ENCODE measurements at places on chromosomes 2 and 18.

- no peak for DNase-seq
Measured at GRCh38 chr2:235567842-235568241, 74.0 kb downstream of the AGAP1 start.

GRCh38 chr2:97806738-97807618 lies 93.6 kb downstream of the ZAP70 start:
- DNase-seq = peak; percentile 43

DNA sequence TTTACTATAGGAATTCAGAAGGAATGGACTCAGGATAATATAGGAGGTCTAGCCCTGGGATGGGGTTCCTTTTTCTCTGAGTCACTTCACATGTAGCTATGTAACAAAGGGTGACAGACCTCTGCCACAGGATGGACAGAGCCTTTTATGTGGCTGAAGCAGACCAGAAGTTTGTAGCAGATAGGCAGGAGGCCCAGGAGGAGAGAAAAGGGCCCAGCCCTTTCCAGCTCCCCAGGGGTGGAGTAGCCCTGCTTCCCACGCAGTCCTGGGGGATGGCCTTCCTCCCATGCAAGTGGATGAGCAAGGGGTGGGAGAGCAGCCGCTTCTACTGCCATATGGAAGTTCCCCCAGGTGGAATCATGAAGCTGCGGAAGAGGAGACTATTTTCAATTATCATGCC lies 40.3 kb downstream of the ARMC9 start:
- DNase-seq = no peak

- no peak for DNase-seq
Measured at GRCh38 chr2:102282678-102283091, 28.7 kb upstream of the IL1RL1 start.

Measured in Panc1 (cell line).